ENCODE measurements at places on chromosomes 16 and 17.

DNA sequence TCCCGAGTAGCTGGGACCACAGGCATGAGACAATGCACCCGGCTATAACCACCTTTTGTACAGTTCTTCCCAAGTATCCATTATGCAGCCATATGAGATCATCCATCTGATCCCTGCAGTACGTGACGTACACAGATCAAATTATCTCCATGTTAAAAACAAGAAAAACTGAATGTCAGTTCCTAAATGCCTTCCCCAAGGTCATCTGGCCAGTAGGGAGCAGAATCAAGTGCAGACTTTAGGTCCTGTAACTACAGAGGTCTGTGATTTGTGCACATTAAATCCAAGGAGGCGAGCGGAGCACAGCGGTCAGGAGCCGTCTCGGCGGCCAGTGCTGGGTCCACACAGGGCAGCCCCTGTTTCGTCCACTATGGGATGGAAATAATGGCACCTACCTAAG is 23.7 kb downstream of the ZCCHC14 start:
- DNase-seq: no peak

DNA sequence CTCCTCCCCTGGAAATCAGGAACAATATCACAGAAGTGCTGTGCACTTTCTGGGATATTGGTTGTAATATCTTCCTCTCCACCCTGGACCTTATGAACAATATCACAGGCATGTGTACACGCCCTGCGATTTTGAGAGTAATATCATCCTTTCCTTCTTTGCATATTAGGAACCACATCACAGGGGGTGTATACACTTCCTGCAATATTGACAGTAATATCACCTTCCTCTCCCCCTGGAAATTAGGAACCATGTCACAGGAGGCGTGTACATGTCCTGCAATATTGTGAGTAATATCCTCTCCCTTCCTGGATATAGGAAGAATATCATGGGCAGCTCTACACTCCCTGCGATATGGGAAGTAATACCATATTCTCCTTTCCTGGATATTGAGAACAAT is 14.2 kb upstream of the TEKT5 start:
- no peak for DNase-seq

DNA sequence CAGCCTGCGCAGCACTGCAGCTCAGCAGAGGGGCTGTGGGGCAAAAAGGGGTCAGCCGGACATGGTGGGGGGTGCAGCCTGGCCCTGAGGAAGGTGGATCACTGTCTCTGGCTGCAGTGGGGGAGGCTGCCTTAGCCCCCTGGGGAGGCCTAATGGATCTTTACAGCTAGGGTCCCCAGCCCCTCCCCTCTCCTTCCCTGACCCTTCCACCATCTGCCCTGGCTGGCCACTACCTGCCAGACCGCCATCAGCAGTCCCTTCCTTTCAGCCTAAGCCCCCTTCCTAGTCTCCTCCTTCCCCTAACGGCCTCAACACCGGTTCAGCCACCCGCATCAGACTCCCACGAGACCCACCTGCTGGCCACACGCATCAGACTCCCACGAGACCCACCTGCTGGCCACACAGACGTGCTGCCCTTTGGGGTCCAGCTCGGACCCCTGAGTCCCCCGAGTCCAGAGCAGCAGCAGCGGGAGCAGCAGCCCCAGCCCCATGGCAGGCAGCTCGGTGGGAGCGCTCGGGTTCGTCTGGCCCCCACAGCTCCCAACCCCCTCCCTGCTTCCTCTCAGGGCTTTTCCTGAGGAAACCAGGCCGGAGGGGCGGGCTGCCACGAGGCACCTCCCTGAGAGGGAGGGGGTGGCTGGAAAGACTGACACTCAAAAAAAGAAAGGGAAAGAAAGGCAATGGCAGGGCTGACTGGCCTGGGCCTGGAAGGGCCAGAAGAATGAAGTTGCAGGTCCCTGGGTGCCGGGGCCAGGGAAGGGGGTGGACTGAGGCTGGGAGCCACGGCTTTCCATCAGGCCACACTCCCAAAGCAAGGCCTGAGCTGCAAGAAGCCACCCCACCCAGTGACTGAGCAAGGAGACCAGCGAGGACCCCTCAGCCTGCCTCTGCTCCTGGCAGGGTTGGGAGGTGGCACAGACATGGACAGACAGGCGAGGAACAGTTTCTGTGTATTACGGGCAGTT is at the start of gene SCARF1:
TSS of gene SCARF1 (minus strand) at position 526 of the 965 bp plus-strand sequence. CDS start at position 491, 35 bp downstream.
- no peak for DNase-seq

- DNase-seq: no peak
Measured at GRCh38 chr17:39213852-39214251, 11.9 kb downstream of the STAC2 start.

DNA sequence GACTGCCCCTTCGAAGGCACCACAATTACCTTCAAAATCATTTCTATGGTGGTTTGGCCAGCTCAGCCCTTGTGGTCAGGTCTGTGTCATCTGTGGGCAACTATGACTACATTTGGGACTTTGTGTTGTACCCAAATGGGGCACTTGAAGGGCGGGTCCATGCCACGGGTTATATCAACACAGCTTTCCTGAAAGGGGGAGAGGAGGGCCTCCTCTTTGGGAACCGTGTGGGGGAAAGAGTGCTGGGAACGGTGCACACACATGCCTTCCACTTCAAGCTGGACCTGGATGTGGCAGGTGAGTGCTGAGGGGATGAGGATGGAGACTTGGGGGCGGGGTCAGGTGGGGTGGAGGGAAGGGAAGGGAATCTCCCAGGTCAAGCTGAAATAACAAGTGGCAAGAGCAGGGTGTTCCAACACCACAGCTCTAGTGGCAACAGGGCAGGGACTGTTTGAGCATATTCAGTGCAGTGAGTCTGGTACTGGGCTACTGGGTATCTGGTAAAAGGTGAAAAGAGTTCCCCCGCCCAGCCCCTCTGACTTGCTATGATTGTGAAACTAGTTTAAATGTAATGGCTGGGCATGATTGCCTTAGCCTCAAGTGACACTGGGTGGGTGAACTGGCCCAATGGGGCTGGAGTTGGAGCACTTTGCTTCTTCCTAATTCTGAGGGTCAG is 1.7 kb downstream of the AOC2 start:
- no peak for DNase-seq

- DNase-seq: no peak
Measured at GRCh38 chr17:71995590-71995989, 125.2 kb upstream of the SOX9 start.

DNA sequence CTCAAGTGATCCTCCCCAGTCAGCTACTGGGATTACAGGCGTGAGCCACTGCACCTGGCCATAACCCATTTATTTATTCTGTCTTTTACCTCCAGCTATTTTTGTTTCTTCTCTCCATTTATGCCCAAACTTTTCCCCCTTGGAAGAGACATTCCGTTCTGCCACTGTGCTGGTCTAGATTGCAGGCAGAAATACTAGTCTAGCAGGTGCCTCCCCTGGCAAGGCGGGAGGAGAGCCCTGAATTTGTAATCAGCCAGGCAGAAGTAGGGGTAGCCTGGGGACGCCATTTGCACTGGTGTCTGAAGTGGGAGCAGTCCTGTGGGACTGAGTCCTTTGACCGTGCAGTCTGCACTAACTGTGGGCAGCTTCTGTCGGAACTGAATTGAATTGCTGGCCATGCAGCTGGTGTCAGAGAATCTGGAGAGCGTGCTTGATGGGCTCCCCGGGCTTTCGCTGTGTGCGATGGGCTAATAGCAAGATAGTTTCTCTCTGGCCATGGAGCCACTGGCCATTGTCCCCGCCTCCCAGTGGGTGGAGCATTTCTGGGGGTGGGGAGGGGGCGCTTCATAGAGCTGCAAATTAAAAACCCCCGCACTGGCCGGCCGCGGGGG is 31.5 kb upstream of the LITAF start:
- DNase-seq: no peak

DNA sequence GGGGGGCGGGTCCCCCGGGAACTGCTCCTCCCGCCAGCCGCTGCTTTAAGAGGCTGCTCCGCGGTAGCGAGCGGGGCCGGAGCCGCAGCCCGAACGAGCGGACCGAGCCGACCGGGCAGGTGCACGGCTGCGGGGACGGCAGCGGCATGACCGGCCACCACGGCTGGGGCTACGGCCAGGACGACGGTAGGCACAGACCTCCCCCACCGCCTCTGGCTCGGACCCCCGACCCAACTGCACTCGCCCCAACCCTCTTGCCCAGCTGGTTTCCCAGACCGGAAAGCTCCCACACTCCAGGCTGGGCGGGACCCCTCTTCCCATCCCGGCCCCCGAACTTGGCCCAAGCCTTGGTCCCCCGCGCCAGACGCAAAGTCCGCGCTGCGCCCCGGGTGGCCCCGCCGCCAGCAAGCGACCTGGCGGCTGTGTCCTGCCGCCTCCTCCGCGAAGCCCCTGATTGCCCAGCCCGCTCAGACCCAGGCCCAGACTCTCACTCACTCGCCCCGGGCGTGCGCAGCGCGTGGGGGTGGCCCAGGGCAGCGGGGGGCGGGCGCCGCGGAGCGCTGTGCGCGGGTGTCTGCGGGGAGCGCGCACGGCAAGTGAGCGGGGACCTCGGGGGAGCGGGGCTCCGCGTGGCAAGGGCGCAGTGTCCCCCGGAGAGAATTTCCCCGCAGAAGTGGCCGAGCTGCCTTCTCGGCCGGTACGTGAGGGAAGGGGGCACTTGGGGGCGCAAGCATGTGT is at the start of gene CA7:
TSS of gene CA7 (plus strand) at position 73 of the 738 bp plus-strand sequence. CDS start at position 147, 74 bp downstream.
- DNase-seq: no peak

DNA sequence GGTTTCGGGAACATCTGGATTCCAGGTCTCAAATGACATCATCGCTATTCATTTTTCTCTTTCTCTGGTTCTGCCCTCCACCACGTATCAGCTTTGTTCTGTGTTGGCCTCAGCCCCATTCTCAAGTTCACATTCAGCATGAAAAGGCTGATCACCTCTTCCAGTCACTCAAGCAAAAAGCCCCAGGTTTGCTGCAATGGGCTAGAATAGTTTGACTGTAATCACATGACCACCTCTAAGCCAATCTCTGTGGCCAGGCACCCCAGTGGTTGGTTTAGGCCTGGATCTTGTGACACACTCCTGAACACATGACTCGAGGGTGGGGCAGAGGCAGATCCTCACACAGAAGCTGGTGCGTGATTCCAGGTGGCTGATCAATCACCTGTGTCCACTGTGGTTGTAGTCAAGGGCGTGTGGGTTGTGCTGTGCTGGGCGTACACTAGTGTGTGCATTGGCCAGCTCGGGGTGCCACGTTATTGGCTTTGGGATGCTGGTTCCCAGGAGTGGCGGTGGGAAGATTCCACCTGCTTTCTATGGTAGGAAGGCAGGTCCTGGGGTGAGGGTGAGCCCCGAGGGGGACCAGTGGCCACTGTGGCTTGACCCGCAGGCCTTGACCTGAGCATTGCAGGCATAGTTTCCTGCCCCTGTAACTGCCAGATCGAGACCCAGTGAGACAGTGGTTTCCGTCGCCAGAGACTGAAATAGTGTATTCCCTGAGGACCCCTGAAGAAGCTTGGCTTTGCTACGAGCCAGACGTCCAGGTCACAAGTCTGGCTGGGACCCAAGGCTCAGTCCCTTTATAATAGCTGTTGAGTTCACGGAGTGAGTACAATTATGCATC is 12.0 kb downstream of the EEF2K start:
- DNase-seq: no peak

DNA sequence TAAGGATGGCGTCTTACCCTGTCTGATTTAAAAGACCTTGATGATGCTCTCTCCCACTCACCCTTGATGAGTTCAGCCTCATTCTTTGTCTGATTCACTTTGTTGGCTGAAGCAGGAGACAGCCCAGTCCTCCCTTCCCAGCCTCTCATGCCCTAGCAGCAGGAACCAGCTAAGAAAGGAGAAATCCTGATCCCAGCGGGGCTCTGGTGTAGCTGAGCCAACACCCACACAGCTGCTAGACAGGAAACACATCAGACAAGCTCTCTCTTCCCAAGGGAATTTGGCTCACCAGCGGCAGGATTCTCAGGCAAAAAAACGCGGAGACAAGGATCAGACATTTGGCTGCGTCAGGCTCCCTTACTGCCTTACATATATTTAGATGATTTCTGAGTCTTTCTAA is 211.5 kb downstream of the CDH11 start:
- DNase-seq: no peak

DNA sequence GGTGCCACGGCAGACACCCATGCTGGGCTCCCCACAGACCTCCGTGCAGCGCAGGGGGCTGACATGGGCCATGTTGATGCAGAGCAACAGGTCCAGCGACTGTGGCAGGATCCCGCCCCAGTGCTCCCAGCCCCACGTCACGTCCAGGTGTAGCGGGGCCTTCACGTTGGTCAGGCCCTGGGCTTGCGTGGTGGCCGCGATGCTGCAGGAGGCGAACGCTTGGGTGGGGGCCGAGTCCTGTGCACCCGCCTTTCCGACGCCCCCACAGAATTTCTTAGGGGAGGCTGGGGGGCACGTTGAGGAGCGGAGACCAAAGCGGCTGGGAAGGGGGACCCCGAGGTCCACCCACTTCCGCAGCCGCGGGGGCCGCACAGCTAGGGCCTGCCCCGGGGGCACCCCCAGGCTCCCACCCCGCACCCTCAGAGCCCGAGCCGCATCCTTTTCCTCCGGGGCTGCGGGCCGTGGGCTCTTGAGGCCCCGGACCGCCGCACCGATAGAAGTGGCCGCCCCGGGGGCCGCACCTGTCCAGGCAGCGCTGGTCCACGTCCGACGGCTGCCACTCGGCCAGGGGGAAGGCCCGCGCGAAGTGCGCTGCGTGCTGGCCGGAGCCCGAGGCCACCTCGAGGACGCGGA is 416 bp downstream of the METTL26 start:
- DNase-seq: no peak

- no peak for DNase-seq
Measured at GRCh38 chr17:50578173-50578572, 17.7 kb downstream of the CACNA1G start.

GRCh38 chr16:48011878-48012658 is 143.7 kb downstream of the ABCC12 start:
- no peak for DNase-seq

GRCh38 chr16:87046235-87046634 is 271.0 kb downstream of the C16orf95 start:
- no peak for DNase-seq

- DNase-seq: no peak
Measured at GRCh38 chr17:14866266-14866665, 398.9 kb downstream of the PMP22 start.

GRCh38 chr16:24976971-24977677 is 38.0 kb downstream of the ARHGAP17 start:
- DNase-seq: no peak

GRCh38 chr17:43907998-43908721 is 824 bp upstream of the MPP2 start:
- no peak for DNase-seq

- no peak for DNase-seq
Measured at GRCh38 chr16:12675852-12676251, 127.8 kb downstream of the CPPED1 start.

- no peak for DNase-seq
Measured at GRCh38 chr16:79099716-79100115, 500.8 kb downstream of the MAF start.

DNA sequence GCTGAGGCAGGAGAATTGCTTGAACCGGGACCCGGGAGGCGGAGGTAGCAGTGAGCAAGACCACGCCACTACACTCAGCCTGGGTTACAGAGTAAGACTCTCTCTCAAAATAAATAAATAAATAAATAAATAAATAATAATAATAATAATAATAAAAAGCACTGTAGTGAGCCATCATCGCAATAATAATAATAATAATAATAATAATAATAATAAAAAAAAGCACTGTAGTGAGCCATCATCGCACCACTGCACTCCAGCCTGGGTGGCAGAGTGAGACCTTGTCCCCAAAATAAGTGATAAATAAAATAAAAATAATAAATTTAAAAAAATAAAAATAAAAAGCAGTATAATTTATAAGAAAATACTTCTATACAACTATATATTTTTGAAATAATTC is 40.3 kb downstream of the SMURF2 start:
- no peak for DNase-seq
